ENCODE measurements at places on chromosomes 6 and 20. TPM values are rescaled to one million over a fixed set of nuclear protein-coding genes. Genes with fewer than 3 reads are reported as not detected.

Gene MYO6
- total RNA-seq, result 5.9 TPM

Gene SLC22A16
- total RNA-seq, result not detected

Gene IMPG1
- not detected for total RNA-seq

Gene HFE
- total RNA-seq, result 3.1 TPM

Gene EEF1E1
- total RNA-seq, result 20.6 TPM

GRCh38 chr6:12442455-12442854 lies 152.3 kb downstream of the EDN1 start:
- no peaks in the 10 kb centered on the region for H3K27me3 ChIP-seq
- H3K36me3 ChIP-seq, result no peaks in the 10 kb centered on the region
- DNase-seq, result no peak
- H3K27ac ChIP-seq, result no peak overlapping the region

DNA sequence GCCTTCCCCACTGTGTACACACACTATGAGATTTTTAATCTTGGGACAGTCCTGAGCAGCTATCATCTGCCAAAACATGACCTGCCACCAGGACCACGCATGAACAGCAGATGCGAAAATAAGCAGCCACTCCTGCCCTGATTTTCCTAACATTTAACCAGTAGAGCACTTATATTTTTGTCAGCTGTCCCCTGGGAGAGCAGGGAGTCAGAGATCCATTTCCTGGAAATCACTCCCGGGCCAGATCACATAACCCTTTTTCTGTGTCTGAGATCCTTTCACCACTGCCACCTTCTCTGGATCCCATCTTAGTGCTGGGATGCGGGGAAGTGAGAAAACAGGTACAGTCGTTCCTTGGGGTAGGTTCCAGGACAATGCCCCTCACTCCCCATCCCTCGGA lies 5.7 kb downstream of the SDCBP2 start:
- no peak overlapping the region for H3K4me3 ChIP-seq
- H3K27me3 ChIP-seq, result no peaks in the 10 kb centered on the region
- peaks cover 62% of the 10 kb centered on the region for H3K4me1 ChIP-seq
- peak overlapping the region; percentile 99 for H3K27ac ChIP-seq
- H3K36me3 ChIP-seq, result no peaks in the 10 kb centered on the region

- H3K4me3 ChIP-seq, result no peak overlapping the region
- no peak for DNase-seq
- H3K27me3 ChIP-seq, result no peaks in the 10 kb centered on the region
- no peak overlapping the region for H3K27ac ChIP-seq
Observed at GRCh38 chr20:3193806-3194616, 10.5 kb downstream of the DDRGK1 start.

DNA sequence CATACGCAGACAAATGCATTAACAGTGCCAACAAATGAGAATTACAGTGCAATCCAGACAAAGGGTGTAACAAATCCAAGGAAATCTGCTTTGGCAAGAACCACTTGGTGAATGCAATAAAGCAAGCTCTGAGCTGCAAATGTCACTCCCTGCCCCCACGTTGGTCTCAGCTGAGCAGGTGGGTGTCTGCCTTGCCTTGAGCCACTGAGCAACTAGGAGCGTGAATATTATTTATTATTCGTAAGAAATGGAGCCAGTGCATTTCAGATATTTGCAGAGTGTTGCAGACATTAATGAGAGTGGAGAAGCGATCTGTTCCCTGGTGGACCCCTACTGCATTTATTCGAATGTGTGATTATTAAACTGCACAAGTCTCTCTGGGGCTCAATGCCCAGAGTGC lies 36.6 kb upstream of the F13A1 start:
- H3K27ac ChIP-seq, result no peak overlapping the region
- H3K27me3 ChIP-seq, result no peaks in the 10 kb centered on the region
- no peak overlapping the region for H3K4me3 ChIP-seq
- no peaks in the 10 kb centered on the region for H3K36me3 ChIP-seq
- no peaks in the 10 kb centered on the region for H3K4me1 ChIP-seq
- DNase-seq, result no peak

GRCh38 chr20:49272654-49273053 lies 5.2 kb downstream of the ZNFX1 start:
- DNase-seq, result no peak
- H3K4me1 ChIP-seq, result peaks cover 64% of the 10 kb centered on the region
- no peaks in the 10 kb centered on the region for H3K27me3 ChIP-seq
- no peak overlapping the region for H3K27ac ChIP-seq
- H3K36me3 ChIP-seq, result peaks cover 53% of the 10 kb centered on the region

DNA sequence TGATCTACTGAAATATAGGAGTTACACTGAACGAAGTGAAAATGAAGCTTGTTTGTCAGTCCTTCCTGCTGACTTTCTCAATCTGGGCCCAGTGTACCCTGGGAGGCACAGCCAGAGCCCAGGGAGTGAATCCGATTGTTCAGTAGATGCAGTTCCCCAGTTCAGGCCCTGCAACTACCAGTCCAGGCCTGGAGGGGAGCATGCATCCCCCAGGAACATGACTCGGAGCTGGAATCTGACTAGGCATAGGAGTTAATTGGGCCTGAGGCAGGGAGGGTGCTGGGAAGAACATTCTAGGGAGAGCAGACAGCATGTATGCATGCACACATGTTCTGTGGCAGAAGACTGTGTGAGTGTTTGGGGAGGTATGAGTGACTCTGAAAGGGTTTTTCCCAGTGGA lies 42.1 kb downstream of the PHACTR3 start:
- H3K4me1 ChIP-seq, result peaks cover 5% of the 10 kb centered on the region
- no peak overlapping the region for H3K27ac ChIP-seq
- H3K36me3 ChIP-seq, result no peaks in the 10 kb centered on the region
- H3K4me3 ChIP-seq, result no peak overlapping the region
- peak; percentile 40 for DNase-seq

DNA sequence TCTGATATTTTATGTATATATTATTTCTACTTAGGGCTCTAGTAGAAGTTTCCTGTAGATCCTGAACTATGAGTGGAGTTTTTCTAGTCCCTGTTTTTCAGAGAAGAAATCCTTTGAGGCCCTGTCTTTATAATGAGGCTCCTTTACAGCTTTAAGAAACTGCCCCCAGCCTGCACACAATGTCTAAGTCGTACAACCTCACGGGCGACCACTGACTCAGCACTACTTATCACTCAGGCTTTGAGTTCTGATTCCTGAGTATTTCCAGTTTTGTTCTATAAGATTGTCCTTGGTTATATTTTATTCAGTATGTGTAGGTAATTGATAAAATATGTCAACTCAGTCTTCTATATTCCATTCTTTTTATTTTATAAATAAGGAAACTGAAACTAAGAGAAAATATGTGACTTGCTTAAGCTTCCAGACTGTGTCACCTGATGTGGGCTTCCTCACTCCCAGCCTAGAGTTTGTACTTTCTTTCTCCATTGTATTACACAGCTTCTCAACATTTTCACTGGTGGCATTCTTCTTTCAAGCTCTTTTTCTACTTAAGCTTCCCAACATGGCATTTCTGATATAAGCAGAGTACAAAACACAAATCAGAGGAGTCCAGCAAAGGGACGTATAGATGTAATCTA lies 167.0 kb downstream of the TBX18 start:
- no peaks in the 10 kb centered on the region for H3K36me3 ChIP-seq
- DNase-seq, result no peak
- no peak overlapping the region for H3K27ac ChIP-seq
- no peaks in the 10 kb centered on the region for H3K27me3 ChIP-seq
- H3K4me1 ChIP-seq, result no peaks in the 10 kb centered on the region

DNA sequence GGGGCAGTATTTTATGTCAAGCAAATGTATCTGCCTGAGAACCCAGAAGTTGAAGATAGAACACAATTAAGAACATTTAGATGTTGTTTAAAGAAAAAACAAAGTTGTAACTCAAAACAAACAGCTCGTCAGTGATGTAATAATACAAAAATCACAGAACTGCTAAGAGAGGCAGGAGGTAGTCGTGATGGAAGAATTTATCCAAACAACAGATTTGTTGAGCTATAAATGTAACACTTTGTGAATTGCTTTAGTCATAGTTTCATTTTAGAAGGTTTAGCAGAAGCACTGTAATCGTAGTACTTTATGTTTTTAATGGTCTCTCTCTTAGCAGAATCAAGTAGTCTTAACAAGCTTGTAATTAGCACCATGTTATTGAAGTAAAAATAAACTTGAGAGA lies 73.6 kb downstream of the SCAF8 start:
- H3K27ac ChIP-seq, result no peak overlapping the region
- peaks cover 57% of the 10 kb centered on the region for H3K36me3 ChIP-seq
- no peak for DNase-seq
- H3K4me1 ChIP-seq, result no peaks in the 10 kb centered on the region

- H3K27me3 ChIP-seq, result peaks cover 78% of the 10 kb centered on the region
- peak overlapping the region; percentile 34 for H3K4me3 ChIP-seq
- no peaks in the 10 kb centered on the region for H3K4me1 ChIP-seq
- H3K36me3 ChIP-seq, result no peaks in the 10 kb centered on the region
- no peak for DNase-seq
Observed at GRCh38 chr6:5999688-6000608, 6.8 kb downstream of the NRN1 start.

GRCh38 chr6:50527985-50528384 lies 185.3 kb upstream of the TFAP2D start:
- DNase-seq, result no peak
- H3K27ac ChIP-seq, result no peak overlapping the region
- H3K27me3 ChIP-seq, result no peaks in the 10 kb centered on the region

All from right atrium auricular region (tissue), 2 donors.